ENCODE measurements at places on chromosomes 3 and 15.

DNA sequence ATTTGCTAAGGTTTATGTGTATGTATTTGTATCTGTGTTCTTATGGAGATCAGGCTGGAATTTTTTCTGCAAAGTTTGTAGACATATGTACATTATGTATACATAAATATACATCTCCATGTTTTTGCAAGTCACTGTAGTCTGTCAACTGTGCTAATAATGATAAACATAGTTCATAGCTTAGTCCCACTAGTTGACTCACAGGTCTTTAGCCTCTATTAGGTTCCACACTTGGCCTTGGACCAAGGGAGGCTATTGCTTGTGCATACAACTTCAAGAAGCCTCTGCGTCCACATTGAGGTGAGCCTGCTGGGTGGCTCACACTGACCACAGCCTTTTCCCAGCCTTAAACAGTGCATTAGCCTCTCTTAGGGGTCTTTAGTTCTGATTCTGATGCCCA lies 243.8 kb upstream of the PEX5L start:
- DNase-seq = peak; percentile 3

DNA sequence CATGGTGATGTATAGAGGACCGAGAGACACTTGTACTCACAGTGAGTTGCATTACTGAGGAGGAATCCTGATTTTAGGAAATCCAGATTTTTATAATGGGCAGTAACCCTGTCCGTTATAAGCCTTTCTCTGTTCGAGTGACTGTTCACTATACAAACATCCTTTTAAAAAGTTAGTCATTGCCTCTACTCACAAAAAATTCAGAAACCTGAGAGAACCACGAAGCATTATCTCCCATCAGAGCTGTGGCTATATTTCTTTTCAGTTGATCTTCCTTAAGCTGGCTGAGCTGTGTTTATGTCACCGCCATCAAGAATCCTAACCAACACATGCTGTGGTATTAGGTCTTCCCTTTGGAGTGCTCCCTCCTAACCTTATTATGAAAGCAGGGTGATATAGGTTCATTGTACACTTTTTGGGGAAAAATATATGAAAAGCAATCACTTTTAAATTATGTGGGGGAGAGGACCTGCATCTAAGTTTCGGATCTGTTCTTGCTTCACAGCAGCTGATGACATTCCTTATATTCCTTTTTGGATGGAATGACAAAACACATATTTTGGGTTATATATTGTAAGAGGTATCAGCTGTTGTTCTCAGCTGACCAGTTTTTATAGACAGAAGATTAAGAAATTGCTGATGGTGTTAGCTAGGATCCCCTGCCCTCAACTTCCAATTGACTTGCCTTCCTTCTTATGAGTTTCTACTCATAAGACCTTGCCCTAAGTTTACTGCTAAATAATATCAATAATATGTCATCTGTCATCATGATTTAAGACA lies 465.9 kb upstream of the RASGRP1 start:
- no peak for DNase-seq

DNA sequence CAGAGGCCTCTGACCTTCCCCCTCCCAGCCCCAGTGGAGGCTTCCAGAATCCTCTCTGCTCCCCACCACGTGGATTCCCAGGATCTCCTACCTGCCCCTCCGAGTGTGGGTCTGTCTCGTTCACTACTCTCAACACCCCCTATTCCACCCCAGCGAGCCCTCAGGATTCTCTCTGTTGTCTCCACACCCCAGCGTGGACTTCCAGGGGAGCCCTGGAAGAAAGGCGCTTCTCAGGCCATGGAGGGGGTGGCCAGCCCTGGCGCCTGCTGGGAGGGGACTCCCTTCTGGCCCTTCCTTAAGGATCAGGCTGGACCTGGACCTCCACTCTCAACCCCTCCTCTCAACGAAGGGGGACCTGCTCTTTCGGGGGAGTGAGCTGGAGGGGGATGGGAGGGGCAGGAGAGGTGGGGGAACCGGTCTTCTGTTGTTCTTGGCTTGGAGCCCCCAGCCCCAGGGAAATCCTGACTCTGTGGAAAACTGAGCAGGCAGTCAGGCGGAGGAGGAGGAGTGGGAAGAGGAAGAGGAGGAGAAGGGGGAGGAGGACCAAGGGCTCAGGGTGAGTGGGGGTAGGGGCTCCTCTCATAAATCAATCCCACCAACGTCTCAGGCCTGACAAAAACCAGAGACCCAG lies 32.9 kb downstream of the EPHB3 start:
- DNase-seq = no peak

DNA sequence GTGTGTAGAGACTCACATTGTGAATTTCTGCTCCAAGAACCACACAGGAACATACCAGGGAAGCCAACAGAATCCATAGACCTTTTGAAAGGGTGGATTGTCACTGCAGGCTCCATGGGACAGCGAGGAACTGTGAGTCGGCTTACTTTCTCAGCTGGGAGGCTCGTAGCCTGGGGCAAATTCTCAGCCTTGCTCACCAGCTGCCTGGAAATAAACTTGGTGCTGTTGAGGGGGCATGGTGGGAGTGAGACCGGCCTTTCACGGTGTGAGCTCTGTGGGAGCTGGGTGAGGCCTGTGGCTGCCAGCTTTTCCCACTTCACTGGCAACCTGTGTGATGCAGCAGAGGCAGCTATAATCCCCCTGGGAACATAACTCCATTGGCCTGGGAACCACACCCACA lies 146.6 kb upstream of the P2RY1 start:
- DNase-seq = peak; percentile 16

DNA sequence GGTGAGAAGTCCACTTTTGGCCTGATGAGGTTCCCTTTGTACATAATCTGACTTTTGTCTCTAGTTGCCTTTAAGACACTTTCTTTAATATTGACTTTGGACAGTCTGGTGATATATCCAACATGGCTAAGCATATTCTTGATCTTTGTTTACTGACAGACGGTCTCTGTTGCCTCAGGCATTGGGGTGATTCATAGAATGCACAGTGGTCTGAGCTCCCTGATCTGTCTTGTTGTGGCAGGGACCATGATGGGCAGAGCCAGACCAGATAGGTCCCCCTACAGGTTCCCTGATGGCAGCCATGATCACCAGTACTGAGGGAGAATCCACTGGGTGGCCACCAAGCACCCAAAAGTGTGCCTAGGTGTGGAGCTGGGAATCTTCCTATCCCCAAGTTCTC lies 678.1 kb downstream of the MCTP2 start:
- no peak for DNase-seq

DNA sequence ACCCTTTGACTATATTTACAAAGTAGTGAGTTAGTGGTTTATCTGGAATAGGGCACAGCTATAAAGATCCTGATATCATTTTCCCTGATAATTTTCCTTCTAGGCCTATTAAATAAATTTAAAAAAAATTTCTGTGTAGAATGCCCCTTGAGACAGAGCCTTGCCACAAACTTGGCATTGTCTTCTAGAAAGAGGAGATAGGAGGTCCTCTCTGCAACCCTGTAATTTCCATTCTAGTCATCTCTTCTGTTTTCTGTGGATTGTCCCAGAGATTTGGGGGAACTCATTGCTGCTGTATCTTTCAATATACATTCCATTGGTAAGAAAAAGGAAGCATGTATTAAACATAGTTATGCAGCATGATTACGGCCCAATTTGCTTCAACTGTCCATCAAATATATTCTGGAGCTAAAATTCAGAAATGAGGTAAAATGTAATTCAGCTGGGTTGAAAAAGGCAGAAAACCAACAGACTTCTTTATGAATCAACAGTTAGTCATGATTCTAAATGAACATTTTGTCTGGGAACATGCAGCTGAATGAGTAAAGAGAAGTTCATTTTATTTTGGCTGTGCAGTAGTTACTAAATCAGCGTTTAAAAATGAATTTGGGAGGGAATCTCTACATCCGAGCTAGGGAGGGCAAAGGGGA lies 401.1 kb downstream of the NAALADL2 start:
- DNase-seq = peak; percentile 57

GRCh38 chr3:147426931-147427330 lies 17.8 kb downstream of the ZIC1 start:
- DNase-seq = no peak

- peak; percentile 9 for DNase-seq
These were observed 41.3 kb upstream of the TRIM42 start for GRCh38 chr3:140636406-140637138.

DNA sequence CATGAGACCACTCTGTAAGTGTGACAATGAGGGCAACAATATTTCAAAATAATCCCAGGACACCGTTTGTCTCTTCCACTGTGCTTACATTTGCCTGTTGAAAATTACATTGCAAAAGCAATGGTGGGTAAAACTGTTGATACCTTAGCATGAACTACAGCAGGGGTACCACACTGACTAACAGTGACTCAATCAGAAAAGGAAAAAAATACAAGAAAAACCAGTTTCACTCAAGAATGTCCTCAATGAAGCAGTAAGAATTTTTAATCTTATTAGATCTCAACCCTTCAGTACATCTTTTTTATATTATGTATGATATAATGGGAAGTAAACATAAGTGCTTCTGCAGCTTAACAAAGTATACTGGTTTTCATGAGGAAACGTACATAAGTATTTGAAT lies 1.6 kb upstream of the CCDC54 start:
- DNase-seq = no peak

GRCh38 chr3:5004319-5005152 lies 25.3 kb downstream of the BHLHE40 start:
- DNase-seq = no peak

- DNase-seq = no peak
These were observed 41.5 kb downstream of the STRIT1 start for GRCh38 chr3:155252021-155252420.

DNA sequence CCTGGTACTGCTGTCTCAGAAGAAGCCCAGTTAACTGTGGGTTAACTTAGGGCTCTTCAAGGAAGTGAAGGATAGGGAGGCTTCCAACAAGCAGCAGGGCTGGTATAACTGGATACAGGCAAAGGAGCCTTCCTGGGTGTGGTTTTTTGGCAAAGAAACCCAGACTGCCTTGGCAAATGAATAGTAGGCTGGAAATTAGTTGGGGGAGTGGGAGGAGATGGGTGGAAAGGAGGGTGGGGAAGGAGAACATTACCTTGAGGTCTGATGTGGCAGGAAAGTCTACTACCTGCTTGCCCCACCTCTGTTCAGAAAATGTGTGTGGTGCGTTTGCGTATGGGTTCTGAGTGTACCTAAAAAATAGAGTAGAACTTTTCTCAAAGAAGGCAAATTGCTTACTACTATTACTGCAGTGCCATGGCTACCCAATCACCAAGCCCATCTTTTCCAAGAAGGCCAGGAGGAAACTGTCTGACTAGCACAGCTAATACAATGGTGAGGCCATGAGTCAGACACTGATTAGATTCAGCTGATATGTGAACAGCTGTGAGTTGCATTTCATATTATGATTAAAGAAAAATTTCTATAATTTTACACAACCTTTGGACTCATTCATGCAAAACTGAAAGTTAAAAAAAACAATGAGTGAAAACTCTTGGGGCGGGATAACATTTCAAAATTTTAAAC lies 55.2 kb downstream of the SPTSSB start:
- peak; percentile 58 for DNase-seq

DNA sequence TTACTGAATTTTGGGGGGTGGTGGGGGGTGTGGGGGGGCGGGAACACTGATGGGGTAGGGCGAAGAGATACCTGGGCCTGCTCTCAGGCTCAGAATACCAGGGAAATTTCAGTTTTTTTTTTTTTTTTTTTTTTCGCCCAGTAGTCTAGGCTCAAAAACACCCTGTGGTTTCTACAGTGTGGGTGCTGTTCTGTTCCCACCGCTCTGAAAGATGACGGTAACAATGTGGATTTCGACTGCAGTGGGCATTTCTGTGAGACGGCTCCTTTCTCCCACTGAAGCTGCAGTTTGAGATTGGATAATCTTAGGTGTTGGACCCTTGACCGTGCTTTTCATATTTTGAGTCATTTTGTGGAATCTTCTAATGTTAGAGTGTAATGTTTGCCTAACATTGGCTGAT lies 143.8 kb upstream of the RGMA start:
- DNase-seq = no peak

DNA sequence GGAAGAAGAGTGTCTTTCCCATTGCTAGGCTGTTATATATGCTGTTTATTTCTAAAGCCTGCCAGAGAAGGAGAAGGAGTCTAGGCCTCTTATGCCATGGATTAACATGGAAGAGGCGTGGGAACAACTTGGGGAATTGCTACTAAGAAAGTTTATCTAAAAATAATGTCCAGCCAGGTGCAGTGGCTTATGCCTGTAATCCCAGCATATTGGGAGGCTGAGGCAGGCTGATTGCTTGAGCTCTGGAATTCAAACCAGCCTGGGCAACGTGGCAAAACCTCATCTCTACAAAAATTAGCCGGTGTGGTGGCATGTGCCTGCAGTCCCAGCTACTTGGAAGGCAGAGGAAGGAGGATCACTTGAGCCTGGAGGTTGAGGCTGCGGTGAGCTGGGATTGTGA lies 51.7 kb upstream of the ARPP19 start:
- DNase-seq = no peak

Measured in renal cortical epithelial cell (primary cell).